ENCODE measurements at places on chromosomes 6 and 20.

- no peak for DNase-seq
Observed at GRCh38 chr6:5108068-5108467, 22.9 kb downstream of the PPP1R3G start.

GRCh38 chr20:35088231-35089145 is 4.1 kb downstream of the TRPC4AP start:
- no peak for DNase-seq

DNA sequence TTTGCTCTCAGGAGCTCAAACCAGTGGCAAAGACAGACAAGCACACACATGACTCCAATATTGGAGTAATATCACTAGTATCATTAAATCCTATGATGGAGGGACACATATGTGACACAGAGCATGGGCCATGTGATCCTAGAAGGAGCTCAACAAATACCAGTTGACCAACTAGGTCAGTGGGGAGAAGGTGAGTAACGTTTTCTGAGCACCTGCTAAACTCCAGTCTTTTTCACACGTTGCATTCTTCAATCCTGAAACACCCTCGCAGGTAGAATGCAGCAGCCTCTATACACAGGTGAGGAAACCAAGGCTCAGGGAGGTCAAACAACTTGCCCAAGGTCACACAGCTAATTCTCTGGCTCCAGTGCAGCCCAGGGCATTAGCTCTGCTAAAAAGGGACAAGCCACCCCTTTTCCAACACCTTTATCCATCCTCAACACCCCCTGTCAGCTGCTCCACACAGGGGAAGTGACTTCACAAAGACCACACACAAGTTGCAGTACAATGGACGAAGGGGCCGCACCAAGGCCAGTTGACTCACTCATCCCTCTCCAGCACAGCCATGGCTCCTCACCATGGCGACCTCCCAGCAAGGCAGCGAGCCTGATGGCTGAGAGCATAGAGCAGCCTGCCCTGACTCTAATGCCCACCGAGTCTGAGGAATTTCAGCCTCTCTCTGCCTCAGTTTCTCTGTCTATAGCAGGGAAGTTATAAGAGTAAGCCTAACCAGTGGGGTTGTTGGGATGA is 4.4 kb downstream of the CAPN11 start:
- DNase-seq, result no peak

DNA sequence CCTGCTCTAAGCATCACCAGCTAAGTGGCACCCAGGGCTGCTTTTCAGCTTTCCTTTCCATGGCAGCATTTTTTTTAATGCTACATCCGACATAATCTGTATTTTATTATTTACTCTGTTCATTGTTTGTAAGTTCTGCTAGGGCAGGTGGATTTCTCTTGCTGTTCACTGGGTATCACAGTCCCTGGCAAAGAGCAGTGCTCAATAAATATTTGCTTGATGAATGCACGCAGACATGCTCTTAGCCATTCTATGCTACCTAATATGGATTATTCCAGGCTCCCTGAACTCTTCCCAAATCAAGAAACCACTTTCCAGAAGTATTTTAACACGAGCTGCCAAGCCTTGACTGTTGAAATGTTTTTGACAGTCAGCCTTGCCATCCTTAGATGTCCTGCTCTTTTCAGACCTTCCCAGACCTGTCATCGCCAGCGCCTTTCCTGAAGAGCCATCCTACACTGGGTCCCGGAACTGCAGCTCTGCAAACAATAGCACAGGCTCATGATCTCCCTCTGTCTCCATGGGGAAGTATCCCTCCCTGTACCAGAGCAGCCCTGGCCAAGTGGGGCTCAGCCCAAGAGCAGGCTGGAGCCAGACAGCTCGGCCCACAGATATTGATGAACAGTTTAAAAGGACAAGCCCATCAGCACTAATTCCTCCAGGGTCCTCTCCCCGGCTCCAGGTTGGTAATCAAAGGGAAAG is 136.5 kb upstream of the CDH4 start:
- DNase-seq, result no peak

GRCh38 chr6:41372832-41373626 is 37.6 kb downstream of the NCR2 start:
- DNase-seq, result no peak

- peak; percentile 55 for DNase-seq
Observed at GRCh38 chr20:10469599-10469998, 34.5 kb downstream of the SLX4IP start.

DNA sequence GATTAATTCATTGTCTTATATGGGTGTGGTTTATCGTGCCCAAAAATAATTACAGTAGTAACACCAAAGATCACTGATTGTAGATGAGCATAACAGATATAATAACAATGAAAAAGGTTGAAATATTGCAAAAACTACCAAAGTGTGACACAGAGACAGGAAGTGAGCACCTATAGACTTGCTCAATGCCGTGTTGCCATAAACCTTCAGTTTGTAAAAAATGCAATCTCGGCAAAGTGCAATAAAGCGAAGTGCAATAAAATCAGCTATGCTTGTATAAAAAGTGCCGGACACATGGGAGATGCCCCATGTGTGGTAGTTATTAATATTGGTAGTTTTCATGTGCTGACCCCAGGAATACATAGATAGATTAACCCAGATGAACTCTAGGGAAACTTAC is 192.6 kb downstream of the NRN1 start:
- no peak for DNase-seq

DNA sequence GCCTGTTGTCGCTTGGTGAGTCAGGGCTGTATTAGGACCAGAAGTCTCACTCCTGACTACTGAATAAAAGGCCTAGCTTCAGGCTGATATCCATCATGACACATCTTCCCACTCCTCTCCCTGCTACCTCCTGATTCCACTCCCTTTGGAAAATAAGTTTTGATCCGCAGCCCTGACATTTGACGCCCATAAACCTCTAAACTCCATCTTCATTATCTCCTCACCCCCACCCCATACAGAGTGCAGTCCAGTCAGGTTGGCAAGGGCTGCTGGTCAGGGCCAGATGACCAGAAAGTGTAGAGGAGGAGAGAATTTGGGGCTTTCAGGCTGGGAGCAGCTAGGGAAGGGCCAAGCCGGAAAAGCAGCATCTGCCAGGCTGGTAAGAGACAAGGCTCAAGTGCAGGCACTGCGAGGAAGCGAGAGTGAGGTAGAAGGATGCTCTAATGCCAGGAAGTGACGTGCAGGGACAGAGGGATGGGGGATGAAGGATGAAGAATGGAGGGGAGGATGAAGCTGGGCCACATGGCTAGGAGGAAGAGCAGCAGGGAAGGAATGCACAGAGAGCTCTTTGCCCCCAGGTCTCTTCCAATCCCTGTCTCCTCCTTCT is 1.2 kb downstream of the GGT7 start:
- DNase-seq, result no peak

GRCh38 chr20:568097-568652 is 24.6 kb upstream of the CSNK2A1 start:
- DNase-seq, result no peak

- no peak for DNase-seq
Observed at GRCh38 chr6:6736791-6737654, 148.5 kb downstream of the LY86 start.

GRCh38 chr6:11288065-11288464 is 55.6 kb upstream of the NEDD9 start:
- DNase-seq, result no peak

DNA sequence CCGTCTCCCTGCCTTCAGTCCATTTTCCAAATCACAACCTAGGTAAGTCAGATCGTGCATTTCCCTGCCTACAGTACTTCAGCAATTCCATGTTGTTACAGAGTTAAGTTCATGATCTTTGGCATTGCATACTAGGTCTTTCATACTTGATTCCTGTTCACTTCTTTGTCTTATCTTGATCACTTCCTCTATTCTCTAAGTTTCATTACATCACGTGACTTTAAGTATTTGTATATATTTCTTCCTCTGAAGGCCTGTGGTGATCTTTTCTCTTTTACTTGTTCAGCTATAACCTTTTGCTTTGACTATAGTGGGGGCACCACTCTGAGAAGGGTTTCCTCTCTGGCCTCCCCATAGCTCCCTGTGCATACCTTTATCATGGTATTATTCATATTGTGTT is 100.2 kb downstream of the TRMT11 start:
- no peak for DNase-seq

DNA sequence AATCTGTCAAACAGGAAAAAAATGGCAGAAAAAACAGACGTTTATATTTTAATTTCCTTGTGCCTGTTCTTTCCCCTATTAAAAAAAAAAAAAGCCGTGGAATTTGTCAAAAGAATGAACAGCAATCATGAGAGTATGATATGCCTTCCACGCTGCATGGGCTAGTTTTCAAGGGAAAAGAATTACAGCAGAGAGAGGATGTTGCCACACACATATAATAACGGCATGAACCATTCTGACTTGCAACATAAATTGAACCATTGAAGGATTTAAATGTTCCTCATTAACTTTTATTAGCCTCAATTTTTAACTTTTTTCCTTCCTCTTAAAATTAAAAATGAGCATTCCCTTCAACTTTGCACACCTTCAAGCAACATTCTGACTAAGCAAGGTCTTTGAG is 301.8 kb downstream of the FOXC1 start:
- DNase-seq, result no peak

DNA sequence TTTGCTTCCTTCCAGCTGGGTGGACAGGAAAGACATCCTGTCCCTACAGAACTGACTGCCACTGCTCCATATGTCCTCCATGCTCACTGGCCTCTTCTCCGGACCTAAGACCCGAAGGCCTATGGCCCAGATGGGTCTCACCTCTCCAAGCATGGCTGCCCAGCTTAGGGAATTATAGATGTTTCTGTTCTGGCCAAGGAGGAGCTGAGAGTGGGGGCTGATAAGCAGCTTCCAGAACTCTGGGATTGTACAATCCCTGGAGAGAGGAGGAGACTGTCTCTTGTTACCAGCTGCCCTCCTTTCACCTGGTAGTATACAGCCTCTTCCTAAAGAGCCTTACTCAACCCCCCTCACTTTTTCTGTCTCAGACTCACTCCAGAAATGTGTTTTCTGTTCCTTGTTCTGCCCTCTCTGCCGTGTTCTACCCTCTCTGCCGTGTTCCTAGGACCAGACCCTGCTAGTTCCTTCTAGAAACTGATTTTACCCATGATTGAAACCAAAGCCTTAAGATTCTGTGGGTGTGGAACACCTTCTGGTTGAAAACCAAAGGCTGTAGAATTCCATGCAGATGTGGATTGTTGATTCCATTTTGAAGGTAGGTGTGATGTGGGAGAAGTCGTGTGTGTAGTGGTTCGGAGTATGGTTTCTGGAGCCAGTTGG is 28.7 kb downstream of the ANKS1A start:
- DNase-seq, result no peak

DNA sequence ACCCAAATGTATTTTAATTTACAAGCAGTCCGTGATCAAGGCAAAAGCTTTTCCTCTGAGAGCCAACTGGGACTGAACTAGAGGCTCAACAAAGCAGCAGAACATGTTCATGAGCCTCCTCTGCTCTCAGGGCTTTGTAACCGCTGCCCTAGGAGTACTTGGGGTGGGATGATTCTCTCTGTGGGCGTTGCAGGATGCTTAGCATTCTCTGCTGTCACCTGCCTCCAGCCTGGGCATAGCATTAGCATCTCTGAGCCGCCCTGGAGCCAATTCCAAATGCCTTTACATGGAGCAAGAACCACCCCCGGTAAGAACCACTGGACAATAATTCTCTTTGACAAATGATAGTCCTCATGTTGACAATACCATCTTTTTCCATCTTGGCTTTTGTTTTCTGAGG is 237.6 kb upstream of the CDH4 start:
- DNase-seq, result no peak

- no peak for DNase-seq
Observed at GRCh38 chr6:154732538-154733182, 556 bp upstream of the SCAF8 start.

GRCh38 chr6:16683641-16684194 is 77.5 kb downstream of the ATXN1 start:
- DNase-seq, result no peak

DNA sequence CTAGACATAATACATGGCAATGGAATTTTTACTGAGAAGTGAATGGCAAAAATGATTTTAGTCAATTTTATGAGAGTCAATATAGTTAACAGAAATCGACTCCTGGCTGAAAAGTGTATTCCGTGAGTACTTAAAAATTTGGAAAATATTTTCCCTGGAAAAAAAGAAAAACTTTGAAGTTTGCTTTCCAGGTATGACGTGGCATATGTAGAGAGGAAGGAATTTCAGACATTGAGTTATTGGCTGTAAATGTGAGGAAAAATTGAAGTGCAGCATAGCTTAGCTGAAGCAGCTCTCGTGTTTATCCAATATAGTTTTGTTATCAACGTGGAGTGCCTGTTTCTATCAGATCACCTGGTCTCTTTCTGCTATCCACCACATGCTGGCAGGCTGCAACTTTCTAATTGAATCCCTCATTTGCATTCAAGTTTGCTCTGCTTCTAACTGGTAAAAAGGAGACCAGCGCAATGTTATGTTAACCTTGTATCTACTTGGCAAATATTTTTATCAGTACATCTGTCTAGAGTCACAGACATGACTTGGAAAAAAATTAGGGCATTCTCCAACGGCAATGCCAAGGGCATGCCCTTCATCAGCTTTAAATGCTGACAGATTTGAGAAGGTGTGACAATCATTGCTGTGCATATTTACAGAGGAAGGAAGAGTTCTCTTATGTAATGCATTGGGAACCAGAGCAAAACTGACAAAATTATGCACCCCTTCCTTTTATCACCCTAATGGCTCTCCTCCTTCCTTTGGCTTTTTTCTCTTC is 1102.8 kb upstream of the FLRT3 start:
- DNase-seq, result no peak

- peak; percentile 57 for DNase-seq
Observed at GRCh38 chr6:89375427-89376267, 23.1 kb upstream of the UBE2J1 start.

DNA sequence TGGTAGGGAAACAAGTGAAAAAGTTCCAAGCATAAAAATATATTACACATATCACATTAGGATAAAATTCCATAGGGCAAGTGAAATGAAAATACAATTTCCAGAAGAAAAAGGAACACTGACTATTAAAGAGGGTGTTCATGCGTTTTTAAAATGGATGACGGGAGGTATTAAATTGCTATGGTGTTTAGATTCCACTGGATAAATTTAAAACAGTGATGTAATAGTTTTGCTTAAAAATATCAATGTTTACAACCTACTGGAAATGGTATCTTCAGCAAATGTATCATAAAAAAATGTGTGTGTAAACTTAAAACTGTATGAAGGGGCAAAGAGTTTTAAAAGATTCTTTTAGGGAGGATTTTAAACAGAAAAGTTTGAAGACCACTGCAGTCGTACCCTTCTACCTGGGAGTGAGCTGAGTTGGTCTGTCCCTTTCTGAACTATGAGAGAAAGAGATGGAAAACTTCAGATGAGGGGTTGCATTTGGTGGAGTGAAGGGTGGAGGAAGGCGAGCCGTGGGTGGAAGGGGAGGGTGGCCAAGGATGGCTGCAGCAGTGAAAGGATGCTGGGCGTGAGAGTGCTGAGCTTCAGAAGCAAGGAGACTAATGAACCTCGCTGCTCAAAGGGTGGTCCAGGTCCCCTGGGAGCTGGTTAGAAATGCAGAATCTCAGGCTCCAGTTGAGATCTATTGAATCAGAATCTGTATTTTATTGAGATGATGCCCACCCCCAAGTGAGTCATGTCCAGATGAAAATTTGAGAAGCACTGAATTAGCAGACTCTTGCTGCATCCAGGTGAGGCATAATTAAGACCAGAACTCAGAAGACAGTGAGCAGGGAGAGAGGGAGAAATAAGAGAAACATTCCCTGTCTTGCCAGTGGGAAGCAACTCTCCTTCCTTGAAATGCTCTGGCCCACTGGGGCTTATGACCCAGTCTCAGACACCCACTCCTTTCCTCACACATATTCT is 54.5 kb upstream of the MRPS10 start:
- DNase-seq, result no peak
